ENCODE measurements at places on chromosomes 2 and 18.

DNA sequence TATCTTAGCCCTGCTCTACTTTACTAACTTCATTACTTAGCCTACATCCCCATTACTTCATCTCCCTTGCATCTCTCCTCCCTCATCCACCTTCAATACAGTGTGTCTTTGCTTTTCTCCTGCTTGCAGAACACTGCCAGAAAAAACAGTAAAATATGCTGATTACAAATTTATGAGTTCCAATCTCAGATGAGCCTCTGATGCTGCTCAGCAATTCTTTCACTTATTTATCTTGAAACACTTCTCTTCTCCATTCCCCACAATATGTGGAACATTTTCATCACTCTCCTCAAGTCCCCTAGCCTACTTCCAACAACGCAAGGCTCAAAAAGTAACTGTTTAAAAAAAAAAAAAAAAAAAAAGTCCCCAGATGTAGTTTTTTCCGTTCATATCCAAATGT lies 7.1 kb downstream of the VPS54 start:
- DNase-seq: peak; percentile 17

GRCh38 chr2:239773228-239774141 lies 251.7 kb downstream of the NDUFA10 start:
- DNase-seq: no peak

GRCh38 chr2:69453475-69454129 lies 16.4 kb upstream of the NFU1 start:
- DNase-seq: no peak

- DNase-seq: no peak
Measured at GRCh38 chr18:79787865-79788733, 9.6 kb upstream of the KCNG2 start.

GRCh38 chr2:178282075-178282815 lies 87.9 kb downstream of the OSBPL6 start:
- DNase-seq: peak; percentile 46

- no peak for DNase-seq
Measured at GRCh38 chr18:21203126-21203525, 38.9 kb upstream of the GREB1L start.

DNA sequence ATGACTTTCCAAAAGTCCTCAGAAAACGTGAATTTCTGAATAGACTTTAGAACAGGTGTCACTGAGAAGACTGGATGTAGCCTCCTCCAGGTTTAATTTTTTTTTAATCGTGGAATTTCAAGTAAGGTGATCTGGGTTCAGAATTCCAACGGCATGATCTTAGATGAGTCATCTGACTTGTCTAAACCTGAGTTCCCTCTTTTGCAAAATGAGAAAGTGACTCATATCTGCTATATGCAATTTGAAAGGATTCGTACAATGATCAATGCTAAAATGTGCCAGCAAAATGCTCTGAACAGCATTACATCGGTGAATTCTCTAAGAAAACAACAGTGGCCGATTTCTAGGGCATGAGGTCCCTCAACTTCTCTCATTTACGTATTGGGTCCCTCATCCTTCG lies 69.1 kb upstream of the ZNF516 start:
- DNase-seq: no peak

GRCh38 chr2:68710756-68711155 lies 23.9 kb upstream of the ARHGAP25 start:
- no peak for DNase-seq

- no peak for DNase-seq
Measured at GRCh38 chr2:249538-250042, 14.2 kb downstream of the SH3YL1 start.

DNA sequence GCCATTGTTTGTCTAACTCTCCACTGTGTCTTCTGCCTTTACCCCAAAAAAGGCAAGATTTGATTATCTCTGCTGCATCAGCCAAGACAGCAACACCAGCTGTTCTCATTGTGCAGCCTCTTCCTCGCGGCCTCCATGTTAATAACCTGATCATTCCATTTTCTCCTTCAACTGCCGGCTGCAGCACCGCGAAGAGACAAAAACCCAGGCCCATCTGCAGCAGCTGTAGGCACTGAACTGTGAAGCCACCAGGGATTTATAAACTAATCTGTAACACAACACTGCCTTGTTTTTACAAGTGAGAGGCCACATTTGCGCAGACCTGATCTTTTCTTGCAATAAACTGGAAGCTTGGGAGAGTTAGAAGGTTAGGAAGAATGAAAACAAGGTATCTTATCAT lies 147.8 kb downstream of the SATB2 start:
- DNase-seq: peak; percentile 80

GRCh38 chr18:31610286-31611205 lies 18.9 kb downstream of the TTR start:
- DNase-seq: peak; percentile 17

- DNase-seq: peak; percentile 92
Measured at GRCh38 chr2:168316073-168316440, 68.7 kb upstream of the STK39 start.

DNA sequence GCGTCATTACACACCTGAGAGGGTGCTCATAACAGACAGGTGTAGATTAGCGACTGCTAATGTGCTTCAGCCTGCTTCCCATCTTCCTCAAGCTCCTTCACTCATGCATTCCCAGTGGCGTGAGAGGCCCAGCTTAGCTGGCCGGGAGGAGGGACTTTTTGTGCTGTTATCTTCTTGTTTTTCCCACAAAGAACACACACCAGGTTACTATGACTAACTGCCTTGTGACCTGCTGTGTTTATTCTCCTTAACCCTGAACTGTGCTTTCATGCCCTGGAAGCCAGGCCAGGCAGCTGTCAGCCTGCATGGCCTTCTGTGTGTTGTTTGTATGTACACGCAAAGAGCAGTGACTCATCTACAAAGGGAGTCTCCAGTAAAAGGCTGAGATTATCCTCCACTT lies 143.8 kb downstream of the PIEZO2 start:
- DNase-seq: peak; percentile 44
